OCI-LY7 (cell line): ENCODE measurements at places on chromosomes 3 and 15.

DNA sequence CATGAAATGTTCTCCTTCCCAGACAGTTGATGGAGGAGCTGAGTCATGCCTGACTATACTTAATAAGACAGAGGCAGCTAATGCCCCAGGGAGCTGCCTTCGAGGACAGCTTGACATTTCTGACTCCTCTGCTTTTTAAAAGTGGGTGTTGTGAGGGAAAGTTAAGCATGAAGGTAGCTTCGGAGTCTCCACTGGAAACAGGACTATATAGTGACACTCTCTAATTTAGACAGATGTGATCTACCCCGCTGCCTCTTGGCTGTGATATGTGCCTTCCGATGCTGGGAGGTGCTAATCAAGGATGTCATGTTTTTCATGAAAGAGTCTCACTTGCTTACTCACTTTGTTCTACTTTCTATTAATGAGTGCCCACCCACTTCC is 72.7 kb downstream of the IL1RAP start:
- no peak for DNase-seq

GRCh38 chr15:57298843-57299550 is 77.3 kb upstream of the CGNL1 start:
- no peak for DNase-seq

- no peak for DNase-seq
Observed at GRCh38 chr15:83556068-83556467, 97.9 kb upstream of the ADAMTSL3 start.

- DNase-seq = no peak
Observed at GRCh38 chr3:10585945-10586344, 80.6 kb upstream of the ATP2B2 start.

- DNase-seq = no peak
Observed at GRCh38 chr3:120780977-120781376, 38.4 kb downstream of the GTF2E1 start.

- no peak for DNase-seq
Observed at GRCh38 chr3:133191818-133192217, 153.6 kb downstream of the TMEM108 start.

DNA sequence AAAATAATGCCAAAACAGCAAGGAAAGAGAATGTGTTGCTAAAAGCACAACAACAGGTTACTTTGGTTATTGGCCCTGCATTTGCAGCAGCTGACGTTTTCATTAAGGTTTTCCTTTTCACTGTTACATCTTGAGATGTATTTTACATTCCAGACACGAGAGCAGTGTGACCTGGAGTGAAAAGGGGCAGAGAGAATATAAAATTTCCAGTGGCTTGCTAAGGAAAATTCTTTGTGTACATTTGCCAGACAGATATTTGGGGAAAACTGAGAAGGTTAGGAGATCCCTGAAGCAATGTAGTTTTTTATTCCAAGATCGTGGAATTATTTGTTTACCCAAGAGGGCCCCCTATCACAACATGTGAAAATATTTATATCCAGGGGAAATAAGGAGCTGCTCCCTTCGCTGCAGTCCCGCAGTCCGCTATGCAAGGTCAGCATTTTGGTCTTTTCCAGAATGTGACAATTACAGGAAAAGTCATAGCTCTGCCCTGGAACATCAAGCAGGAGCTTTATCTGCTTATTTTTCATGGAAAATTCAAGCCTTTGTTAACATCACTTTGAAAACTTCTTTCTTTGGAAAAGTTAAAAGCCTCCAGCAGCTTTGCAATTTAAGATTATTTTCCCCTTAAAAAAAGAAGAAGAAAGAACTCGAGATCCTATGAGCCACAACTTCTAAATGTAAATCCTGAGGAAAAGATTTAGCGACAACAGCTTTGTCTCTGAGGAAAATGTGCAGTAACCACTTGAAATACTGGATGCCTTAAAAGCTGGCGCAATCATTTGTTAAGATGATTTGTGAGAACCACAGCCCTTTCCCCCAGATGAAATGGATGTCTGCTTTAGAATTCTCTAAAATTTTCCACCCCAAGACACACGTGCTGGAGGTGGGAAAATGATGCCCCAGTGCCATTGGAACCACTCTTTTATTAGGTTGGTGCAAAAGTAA is 256.4 kb upstream of the TPM1 start:
- no peak for DNase-seq

DNA sequence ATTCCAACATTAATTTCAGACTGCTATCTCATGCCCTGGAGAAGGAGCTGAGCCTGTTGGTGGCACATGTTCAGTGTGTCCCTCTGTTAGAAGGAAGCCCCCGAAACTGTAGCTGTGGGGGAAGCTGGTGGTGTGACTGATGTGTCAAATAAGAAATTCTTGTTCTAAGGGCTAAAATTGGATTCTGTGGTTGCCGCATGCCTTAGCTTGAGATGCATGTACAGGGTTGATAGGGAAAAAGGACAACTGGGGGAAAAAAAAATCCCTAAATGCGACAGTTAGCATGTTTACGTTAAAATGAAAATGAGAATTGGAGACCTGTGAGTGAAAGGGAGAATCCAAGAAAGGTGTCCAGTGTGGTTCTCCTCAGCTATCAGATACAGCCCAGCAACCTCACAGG is 58.6 kb downstream of the MED12L start:
- no peak for DNase-seq

GRCh38 chr3:181298421-181298820 is 308.9 kb upstream of the DNAJC19 start:
- DNase-seq = no peak

- peak; percentile 27 for DNase-seq
Observed at GRCh38 chr3:13500133-13500885, 20.2 kb downstream of the HDAC11 start.

DNA sequence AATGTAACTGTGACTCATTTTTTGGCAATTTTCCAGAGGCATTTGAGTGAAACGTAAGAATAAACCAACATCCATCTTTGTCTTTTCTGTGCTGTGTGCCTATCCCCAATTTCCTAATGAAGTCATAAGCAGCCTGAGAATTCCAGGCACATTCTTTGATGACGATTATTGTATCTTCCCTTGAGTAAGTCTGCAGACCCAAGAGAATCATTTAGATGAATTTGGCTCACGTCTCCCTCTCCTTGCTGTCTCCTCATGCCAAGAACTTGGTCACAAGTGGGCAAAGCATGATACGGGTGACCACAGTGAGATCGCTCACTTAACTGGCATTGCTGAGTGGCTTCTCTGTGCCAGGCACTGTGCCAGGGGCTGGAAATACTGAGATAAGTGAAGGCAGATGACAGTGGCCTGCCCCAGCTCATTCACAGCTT is 384.5 kb upstream of the IL12A start:
- DNase-seq = no peak

DNA sequence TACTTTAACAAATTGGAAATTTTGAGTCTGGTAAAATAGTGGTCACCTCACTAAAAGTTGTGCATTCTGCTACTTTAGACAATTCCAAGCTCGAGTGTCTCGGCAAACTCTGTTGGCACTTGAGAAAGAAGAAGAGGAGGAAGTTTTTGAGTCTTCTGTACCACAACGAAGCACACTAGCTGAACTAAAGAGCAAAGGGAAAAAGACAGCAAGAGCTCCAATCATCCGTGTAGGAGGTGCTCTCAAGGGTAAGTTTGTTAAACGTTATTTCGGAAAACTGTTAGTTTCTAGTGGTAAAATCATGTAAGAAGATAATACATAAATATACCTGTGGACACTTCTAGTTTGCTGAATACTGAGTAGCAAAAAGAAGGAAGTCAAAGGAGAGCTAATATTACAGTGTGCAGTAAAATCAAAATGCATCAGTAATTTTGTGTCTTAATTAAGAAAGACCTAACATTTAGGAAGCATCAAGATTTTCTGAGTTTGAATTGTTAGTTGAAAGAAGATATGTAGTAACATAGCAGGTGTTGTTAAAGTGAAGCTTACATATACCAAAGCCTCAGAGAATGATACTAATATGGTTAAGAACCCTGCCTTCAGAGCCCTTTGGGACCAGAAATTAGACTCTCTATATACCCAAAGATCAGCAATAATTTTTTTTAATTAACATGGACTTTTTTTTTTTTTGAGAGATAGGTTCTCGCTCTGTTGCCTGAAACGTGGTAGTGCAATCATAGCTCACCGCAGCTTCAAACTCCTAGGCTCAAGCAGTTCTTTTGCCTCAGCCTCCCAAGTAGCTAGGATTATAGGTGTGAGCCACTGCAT is 23.0 kb downstream of the BUB1B start:
- DNase-seq = no peak

- DNase-seq = no peak
Observed at GRCh38 chr3:147256739-147257138, 149.6 kb downstream of the ZIC4 start.

DNA sequence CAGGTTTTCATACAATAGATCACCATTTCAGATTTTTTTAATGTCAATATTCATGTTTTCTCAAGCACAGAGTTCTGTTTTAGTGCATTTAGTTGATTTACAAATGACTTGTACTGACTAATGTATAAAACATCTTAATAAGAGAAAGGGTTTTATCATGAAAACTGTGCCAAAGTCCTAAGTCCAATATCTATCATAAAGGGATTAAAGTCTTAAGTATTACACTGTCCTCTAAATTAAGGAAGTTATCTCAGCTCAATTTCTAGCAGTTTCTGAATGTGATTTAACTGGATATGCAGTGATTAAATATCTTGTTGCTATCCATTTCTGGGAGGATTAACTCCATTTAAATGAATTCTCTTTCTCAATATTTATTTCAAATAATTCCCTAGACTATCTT is 381.1 kb upstream of the CNTN4 start:
- DNase-seq = no peak

DNA sequence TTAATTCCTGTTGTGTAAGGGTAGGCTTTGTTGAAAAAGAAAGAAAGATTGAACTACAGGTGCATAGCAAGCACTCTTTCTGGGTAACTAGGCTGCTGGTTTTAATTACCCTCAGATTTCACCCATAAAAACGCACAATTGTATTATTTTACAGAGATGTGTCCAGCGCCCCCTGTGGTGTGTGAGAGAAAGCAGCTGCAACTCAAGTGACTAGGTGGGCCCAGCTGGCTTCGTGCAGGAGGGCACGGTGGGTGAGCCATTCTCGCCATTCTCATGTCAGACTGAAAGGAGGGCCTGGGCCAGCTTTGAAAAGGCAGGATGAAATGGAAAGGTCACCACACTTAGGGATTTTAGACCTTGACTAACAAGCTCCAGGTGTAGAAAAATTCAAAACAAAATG is 122.6 kb downstream of the LRIG1 start:
- peak; percentile 57 for DNase-seq

DNA sequence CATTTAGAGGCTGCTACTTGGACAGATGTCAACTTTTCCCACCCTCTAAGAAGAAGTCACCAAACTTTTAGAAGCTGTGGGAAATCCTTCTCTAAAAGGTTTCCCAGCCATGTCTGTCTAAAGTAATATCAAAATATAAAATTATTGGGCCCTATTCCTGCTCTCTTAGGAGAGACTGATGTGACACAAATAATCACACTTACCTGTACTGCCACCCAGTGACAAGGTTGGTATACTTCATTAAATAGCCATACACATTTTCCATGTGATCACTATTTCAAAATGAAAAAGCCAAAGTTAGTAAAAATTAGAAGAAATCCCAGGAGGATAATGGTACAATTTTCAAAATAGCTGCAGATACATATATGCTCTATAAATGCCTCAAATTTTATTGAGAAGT is 12.6 kb downstream of the OSBPL11 start:
- DNase-seq = peak; percentile 22

GRCh38 chr15:36449084-36449661 is 130.3 kb upstream of the CDIN1 start:
- no peak for DNase-seq

- DNase-seq = peak; percentile 71
Observed at GRCh38 chr15:80991421-80991820, 1.8 kb upstream of the MESD start.

- DNase-seq = no peak
Observed at GRCh38 chr15:29687939-29688505, 134.2 kb downstream of the TJP1 start.

DNA sequence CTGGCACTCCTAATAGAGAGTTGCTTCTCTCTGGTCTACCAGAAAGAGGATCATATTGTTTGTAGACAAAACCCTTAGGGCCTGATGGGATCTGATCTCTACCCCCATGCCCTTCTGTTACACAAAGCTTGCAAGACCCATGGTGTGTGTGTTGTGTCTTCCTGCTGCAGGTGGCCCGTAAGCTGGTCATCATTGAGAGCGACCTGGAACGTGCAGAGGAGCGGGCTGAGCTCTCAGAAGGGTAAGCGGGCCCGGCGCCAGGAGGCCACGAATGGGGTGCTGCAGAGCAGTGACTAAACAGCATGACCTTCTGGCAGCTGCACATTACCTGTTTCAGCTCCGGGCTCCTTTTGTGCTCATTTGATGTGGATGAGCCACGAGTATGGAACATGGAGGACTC is 18.2 kb downstream of the TPM1 start:
- no peak for DNase-seq

DNA sequence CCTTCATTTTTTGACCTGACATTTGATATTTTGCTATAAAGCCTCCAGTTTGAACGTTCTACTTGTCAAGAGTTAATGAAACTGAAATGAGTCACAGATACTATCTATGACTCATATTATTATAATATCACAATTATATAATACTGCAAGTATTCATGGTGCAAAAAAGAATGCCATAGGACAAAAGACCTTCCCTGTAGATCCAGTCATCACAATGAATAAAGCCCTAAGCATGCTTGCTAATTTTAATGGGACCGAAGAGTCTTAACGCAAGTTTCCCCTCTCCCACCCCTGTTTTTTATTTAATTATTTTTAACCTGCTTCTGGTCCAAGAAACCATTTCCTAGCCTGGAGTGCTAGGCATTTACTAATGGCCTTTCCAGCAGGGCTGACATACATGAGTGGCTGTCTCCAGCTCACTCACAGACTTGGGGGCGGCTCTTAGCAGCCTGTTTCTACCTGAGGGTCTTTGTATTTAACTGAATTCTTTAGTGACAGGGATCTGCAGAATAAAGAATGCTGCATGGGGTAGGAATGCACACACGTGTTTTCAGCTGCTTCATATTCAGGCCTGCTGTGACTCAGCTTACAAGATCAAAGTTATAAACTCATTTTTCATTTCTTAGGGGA is 61.2 kb downstream of the THBS1 start:
- no peak for DNase-seq

DNA sequence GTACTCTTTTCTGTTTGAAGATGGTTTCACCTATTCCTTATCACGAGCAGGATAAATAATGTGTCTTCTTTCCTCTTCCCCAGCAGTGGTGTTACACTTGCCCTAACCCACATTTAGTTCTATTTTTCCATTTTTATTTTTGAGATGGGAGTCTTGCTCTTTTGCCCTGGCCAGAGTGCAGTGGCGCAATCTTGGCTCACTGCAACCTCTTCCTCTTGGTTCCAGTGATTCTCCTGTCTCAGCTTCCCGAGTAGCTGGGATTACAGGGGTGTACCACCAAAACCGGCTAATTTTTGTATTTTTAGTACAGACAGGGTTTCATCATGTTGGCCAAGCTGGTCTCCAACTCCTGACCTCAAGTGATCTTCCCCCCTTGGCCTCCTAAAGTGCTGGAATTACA is 372.4 kb downstream of the FOXP1 start:
- DNase-seq = no peak

- peak; percentile 10 for DNase-seq
Observed at GRCh38 chr15:100172356-100173024, 169.3 kb downstream of the ADAMTS17 start.
